ENCODE measurements at places on chromosomes 5 and 9. TPM values are rescaled to one million over a fixed set of nuclear protein-coding genes. Genes with fewer than 3 reads are reported as not detected.

Gene PCDHB15
- total RNA-seq = 32.9 TPM

Gene HTR1A
- total RNA-seq = 18.5 TPM

Gene FAM153A
- total RNA-seq = 4.7 TPM

Gene LHX3
- total RNA-seq = not detected

Gene B4GALT7
- total RNA-seq = 20.7 TPM

Gene TMOD1
- total RNA-seq = 42.6 TPM

Gene SIT1
- not detected for total RNA-seq

Gene ODF2
- 30.4 TPM for total RNA-seq

Gene HAVCR1
- 0.94 TPM for total RNA-seq

Gene PCDH12
- 2.5 TPM for total RNA-seq

Gene ATOSB
- total RNA-seq = 17.5 TPM

Gene MPDZ
- 70.4 TPM for total RNA-seq

Gene PDCD1LG2
- 0.63 TPM for total RNA-seq

Gene LCNL1
- total RNA-seq = 0.94 TPM

Gene GFI1B
- not detected for total RNA-seq

Gene SHOC1
- not detected for total RNA-seq

Gene PGM5
- total RNA-seq = 1.6 TPM

Gene CARTPT
- 0.63 TPM for total RNA-seq

Gene NR2F1
- total RNA-seq = 82.6 TPM

Gene FAXDC2
- 14.7 TPM for total RNA-seq

All from parietal lobe (tissue), 2 donors.